Activated T-helper 1 cell treated with Interleukin-2 at 50 U/mL for 16 hours (primary cell): ENCODE measurements at places on chromosomes 2 and 18.

DNA sequence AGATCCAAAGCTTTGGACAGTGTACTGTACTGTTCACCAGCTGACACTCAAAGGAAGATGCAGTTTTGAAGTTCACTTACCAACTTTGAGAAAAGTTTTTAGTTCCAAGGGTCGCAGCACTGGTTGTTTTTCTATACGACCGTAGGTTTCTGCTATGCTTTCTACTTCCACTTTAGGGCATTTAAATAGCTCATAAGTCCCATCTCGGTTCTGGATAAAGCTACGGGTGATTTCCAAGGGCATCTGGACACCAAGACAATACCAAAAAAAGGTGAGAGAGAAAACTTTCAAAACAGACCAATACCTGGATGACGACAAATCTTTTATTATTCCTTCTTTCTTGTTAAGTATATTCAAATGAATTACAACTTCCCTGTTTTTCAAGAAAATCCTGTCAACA, 30.3 kb downstream of the C2orf42 start:
- no peak for DNase-seq

DNA sequence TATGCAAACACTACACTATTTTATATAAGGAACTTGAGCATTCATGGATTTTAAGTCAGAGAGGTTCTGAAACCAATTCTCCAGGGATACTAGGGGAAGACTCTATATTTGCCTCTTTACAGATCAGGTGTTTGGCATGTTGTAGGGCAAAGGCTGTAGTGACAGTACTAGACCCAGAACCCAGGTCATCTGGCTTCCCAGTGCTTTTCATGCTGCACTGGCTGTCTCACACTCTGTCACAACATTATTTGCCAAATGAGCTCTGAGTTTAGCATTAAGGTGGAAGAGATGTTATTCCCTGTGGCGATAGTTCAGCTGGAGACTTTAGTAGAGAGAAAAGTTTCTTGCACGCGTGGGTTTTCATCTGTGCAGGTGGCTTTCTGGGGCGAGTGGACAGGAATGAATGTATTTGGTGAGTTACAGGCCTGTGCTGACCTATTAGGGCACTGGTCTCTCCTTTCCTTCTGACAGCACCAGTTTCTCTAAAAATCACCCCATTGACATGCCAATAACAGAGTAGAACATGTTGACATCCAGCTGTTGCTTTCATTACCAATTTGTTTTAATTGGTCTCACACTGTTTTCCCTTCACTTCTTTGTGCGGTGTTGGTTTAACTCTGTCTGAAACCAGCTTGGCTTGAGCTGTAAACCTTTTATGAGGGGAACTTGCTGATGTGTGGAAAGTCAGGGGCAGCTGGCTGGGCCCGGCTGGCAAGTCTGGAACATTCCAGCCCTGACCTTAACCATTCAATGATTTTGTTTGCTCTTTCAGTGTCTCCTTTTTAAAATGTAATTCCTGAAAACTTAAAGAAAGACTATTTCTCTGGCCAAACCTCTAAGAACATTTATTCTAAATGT, 643.0 kb upstream of the FAM98A start:
- DNase-seq: no peak

DNA sequence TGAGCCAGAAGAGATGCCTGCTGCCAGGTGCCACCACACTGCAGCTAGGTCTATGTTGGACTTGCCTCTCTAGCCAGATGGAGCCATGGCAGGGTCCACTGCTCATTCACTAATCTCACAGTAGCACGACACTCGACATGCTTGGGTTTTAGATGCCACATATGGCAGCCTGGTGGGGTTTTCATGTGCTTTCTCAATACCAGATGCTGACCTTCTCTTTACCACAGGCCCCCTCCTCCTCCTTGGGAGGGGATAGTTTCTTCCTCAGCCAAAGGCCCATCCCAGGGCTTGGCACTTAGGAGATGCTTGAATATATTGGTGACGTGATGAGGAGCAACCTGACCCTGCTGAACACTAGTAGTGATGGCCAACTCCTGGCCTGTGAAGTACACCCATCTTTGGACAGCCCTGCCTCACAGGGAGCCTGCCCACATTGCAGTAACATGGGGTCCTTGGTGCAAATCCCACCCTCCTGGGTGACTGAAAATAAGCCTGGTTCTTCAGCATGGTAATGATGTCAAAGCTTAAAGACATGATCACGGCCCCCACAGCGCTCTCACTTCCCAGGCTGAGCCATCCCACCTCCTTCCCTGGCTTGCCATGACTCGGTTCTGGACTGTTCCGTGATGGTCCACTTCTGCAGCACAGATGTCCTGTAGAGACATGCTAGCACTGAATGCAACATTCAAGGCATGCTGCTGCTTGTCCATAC, 227.5 kb downstream of the SH3RF3 start:
- DNase-seq: no peak

DNA sequence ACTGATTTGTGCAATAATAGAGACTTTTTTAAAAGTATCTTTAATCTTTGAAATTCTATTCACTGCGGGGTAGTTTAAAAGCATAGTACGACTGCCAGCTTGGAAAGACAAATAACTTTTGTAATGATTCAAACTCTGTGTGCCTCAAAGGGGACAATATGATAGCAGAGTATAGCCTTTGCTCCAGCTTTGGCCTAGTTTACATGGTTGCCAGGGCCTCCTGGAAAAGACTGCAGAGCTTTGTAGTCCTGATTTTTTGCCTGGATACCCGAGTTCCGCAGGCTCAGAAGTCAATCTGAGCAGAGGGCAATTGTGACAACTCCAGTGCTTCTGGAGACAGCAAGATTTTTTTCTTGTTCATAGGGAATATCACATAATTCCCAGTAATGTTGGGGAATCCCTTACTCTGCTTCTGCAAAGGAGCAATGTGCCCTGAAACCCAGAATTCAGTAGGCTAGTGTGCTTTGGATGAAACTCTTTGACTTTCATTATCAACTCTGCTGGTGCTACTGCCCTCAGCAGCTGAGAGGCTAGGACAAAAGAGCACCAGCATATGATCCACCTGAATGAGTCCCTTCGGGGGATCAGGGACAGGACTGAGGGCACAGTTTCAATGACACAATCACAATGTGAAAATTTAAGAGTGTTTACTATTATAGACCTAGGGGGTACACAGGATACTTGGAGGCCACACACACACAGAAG, 768.1 kb downstream of the TMEM182 start:
- no peak for DNase-seq

DNA sequence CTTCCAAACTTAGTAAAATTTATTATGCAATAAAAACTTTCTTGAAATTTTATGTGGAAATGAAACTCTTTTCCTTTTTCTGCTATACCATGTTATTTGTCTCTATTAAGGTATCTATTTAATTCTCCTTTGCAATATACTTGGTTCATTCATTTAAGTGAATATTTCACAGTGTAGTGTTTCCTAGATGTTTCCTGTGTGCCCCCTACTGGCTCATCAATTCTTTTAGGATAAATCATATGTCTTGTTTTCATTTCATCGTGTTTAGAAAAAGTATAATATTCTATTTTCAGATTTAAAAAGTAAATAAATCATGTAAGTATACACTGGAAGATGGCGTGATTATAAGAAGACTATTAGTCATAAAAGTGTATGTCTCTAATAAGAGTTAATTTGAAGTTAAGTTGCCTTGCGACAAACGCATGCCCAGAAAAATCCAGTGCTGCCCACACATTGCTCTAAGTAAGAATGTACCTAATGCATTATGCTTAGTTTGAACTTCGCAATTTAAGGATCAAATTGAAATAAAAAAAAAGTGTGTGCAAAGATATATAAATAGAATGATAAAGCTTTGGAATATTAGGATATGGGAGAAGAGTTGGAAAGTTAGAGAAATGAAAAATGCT, 525.4 kb downstream of the KCNJ3 start:
- no peak for DNase-seq

- DNase-seq: no peak
These were observed 53.7 kb downstream of the SLC4A3 start for GRCh38 chr2:219680958-219681693.

- DNase-seq: no peak
These were observed 215.7 kb downstream of the TPGS2 start for GRCh38 chr18:36613069-36613468.

DNA sequence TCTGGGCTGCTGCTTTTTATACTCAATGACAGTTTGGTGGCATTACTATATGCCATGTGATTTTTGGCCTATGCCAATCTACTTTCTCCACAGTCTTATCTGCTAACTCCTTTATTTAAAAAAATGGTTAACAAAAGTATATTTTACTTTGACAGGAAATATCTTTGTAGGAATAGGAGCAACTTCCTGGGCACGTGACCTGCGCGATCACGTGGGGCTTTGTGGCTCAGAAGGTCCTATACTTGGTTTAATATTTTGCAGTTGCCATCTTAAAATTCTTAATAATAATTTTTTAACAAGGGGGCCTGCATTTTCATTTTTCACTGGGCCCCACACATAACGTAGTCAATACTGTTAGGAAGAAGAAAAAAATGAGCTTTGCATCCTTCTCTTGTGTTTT, 249.7 kb downstream of the ACTR3 start:
- DNase-seq: no peak

GRCh38 chr2:220335591-220335915, 708.1 kb downstream of the SLC4A3 start:
- DNase-seq: no peak
